ENCODE measurements at places on chromosomes 3 and 15.

DNA sequence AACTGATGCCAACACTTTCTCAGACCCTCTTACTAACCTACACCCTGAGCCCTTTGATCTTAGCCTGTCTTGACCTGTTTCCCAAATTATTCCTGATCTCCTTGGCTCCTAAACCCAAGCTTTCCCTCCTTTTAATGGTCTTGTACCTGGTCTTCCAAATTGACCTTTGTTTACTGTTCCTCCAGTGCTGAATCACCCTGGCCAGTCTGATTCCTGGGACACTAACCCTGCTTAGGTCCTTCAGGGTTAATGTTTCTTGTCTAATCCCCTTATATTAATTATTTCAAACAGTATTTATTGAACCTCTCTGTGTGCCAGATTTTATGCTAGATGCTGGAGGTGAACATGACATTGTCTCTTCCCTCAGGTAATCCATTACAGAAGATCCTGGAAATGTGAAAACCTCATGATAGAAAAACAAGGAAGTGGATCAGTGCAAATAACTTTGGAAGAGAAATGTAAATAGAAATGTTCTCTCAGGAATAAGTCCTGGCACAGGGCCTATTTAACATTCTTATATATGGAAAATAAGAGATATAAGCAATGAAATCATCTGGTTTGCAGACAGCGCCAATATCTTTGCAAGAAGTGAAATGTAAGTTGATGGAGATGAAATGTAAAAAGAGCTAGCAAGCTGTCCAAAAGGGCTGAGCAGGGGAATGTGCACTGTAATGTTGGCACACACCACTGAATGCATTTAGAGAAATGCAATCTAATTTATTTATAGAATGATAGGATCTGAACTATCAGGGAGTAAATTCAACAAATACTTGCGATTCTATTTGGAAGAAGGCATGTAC, 20.7 kb downstream of the HGD start:
- no peak for DNase-seq

DNA sequence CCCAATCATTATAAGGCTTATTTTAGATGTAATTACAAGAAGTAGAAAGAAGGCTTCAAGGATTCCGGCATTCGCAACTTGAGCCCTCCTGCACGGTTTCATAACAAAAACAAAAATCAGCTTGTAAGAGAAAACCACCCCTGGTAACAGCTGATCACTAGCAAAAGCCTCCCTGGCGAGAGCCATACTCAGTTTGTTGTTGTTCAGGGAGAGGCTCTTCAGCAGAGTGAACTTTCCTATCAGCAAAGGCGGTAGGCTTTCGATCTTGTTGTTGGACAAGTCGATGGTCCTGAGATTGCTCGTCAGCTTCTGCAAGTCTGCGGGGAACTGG, 710 bp downstream of the LRRC57 start:
- no peak for DNase-seq

- no peak for DNase-seq
These were observed 65.0 kb upstream of the SEMA6D start for GRCh38 chr15:47652328-47652727.

DNA sequence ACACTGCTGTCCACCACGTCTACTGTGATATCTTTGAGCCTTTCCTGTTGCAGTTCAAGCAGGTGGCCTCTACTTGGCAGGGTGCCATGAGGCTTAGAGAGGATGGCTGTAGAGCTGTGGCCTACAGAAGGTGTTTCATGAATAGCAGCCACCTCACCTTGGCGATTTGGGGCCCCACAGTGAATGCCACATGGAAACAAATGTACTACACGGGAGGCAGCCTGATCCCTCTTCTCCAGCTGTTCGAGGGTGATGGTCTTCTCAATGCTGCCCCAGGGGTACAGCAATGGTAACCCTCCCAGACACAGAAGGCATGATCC, 70.7 kb downstream of the FAM43A start:
- DNase-seq: no peak

DNA sequence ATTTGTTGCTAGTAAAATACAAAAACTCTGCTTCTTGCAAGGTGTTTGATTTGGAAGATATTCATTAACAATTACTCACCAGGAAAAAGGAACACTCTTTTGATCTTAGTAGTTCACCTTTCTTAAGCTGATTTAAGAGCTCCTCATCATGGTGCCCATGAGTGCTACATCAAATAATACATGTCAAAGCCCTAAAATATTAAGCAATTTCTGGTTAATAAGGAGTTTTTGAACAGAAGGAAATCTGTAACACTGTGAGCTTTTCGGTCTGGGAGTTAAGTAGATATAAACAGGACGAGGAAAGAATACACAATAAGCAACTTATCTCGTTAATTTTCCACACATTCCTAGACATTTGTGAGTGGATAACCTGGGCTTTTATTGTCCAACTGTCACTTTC, 83.9 kb upstream of the DCBLD2 start:
- DNase-seq: no peak

All from GM04503 (cell line).